Activated B cell treated with CpG ODN at 0.5 μM for 24 hours (primary cell): ENCODE measurements at places on chromosomes 11 and 22.

DNA sequence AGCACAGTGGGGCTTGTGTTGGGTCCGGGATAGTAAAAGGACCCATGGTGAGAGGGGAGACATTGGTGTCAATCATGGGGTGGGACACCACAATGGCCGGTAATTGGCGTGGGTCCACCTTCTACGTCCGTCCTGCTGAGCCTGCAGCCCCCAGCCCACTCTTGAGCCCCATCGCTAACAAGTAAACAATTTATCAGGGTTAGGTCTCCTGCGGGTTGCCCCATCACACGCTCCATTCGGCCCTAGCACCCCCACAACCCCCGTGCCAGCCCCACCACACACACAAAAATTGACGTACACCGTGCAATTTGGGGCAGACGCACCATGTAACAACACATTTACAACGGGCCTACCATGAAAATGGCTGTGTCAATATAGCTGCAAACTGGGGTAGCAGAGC, 86.5 kb upstream of the HTATIP2 start:
- DNase-seq: no peak

GRCh38 chr11:124276081-124276480, 19.9 kb downstream of the OR8G5 start:
- DNase-seq: no peak

- no peak for DNase-seq
Measured at GRCh38 chr11:5846701-5847100, 5.0 kb upstream of the OR52E6 start.

DNA sequence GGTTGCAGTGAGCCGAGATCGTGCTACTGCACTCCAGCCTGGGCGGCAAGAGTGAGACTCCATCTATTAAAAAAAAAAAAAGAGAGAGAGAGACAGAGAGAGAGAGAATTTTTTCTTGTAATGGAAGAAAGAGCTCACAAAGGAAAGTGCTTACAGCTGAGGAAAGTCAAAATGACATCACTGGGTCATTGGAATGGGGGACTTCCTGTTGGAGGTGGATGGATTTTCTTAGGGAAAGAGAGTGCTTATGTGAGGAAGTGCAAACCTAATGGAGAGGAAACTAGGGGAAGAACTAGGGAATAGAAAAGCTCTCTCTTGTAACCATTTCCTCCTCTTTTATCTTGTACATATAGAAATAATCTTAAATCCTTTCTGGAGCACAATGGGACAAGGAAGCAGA, 6.3 kb upstream of the PIWIL4 start:
- no peak for DNase-seq

- no peak for DNase-seq
Measured at GRCh38 chr11:62491571-62492329, 54.9 kb downstream of the AHNAK start.

GRCh38 chr11:30991376-30991775, 378.2 kb downstream of the DCDC1 start:
- DNase-seq: no peak

GRCh38 chr11:31445621-31446020, 63.8 kb downstream of the IMMP1L start:
- no peak for DNase-seq

- DNase-seq: no peak
Measured at GRCh38 chr11:88353835-88354496, 16.4 kb upstream of the CTSC start.

DNA sequence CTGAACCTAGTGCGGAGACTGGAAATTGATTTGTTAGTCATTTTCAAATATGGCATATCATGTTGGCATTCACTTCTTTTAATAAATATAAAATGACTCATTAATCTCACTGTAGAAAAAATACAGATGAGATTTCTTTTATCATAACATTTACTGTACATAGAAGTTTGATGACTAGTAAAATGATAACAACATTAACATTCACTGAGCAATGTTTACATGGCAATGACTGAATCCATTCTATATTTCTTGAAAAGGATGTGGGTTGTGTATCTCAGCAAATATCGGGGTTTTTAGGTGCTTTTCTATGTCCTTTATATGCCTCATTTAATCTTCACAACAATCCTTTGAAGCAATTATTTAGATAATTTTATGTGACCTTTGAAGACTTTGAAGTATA, 920.9 kb upstream of the FAT3 start:
- DNase-seq: no peak

DNA sequence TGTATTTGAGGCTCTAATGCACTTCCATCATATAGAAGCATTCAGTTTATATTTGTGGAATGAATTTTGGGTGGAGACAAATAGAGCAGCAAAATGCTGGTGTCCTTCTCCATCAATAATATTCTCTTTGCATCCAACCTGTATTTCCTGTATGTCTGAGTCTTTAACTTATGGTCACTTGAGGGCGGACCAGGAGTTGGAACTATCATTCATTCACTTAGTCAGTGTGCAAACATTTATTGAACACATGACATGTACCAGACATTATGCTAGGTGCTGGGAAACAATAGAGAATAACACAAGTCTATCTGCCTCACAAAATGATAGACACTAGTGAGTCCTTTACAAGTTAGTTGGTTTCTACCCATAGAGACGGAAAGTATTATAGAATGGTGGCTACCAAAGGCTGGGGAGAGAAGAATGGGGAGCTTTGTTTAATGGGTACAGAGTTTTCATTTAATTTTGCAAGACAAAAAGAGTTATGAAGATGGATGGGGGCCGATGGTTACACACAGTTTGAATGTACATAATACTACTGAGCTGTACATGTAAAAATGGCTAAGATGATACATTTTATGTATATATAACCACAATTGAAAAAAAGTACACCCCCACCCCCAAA, 4.6 kb upstream of the TMEM123 start:
- DNase-seq: no peak

DNA sequence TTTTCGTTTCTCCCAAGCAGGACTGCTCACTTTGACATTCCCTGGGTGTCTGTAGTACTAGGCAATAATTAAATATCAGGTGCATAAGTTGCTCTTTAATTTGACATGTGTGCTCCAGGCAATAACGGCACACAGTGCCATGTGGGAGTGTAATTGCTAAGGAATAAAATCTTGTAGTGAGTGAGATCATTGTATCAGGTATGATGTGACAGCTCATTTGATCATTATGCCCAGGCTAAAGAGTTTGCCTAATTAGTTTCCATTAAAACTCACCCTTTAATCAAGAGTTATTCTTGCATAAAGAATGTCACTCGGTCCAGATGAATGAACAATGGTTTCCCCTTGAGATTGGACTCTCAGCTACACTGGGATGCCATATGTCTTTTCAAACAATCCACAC, 220.0 kb downstream of the INSC start:
- no peak for DNase-seq

GRCh38 chr11:129374081-129374992, 1.3 kb upstream of the BARX2 start:
- no peak for DNase-seq

DNA sequence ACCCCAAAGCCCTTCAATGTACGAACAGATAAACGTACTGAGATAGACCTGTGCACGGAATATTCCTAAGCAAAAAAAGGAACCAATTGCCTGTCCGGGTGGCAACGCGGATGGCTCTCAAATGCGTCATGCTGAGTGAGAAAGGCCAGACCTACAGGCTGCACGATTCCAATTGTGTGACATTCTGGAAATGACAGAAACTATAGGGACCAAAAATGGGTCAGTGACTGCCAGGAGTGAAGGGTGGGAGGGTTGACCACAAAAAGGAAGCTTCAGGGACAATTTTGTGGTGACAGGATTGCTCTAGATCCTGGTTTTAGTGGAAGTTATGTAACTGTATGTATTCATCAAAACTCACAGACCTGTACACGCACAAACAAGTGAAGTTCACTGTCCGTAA, 24.0 kb upstream of the SYT8 start:
- no peak for DNase-seq

- no peak for DNase-seq
Measured at GRCh38 chr11:47731475-47731874, 16.3 kb upstream of the AGBL2 start.

DNA sequence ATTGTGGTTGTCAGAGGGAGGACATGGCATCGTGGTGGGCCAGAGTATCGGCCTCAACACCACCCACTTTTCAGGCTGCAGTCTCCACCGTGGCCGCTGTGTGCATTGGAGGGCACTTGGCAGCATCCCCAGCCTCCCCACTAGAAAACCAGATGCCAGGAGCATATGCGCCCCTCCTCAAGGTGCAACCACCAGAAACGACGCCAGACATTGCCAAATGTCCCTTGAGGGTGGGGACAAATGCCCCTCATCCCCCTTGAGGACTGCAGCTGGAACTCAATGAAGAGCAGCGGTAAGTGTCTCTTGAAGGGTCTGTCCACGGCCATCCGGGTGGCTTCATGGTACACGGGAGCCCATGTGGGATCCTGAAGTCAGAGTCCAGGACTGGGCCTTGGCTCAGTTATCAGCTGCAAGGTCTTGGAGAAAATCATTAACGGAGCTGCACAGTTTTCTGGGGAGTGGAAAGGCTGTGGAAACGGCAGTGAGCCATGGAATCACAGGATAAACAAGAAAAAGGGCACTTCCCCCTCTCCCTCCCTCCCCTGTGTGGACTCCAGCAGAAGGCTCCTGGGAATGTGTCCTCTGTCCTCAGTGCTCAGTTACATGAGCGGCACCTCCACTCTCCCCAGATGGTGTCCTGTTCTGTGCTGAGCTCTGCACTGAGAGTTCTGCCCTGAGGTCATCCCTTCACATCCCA, 324.4 kb upstream of the B3GAT1 start:
- DNase-seq: no peak

DNA sequence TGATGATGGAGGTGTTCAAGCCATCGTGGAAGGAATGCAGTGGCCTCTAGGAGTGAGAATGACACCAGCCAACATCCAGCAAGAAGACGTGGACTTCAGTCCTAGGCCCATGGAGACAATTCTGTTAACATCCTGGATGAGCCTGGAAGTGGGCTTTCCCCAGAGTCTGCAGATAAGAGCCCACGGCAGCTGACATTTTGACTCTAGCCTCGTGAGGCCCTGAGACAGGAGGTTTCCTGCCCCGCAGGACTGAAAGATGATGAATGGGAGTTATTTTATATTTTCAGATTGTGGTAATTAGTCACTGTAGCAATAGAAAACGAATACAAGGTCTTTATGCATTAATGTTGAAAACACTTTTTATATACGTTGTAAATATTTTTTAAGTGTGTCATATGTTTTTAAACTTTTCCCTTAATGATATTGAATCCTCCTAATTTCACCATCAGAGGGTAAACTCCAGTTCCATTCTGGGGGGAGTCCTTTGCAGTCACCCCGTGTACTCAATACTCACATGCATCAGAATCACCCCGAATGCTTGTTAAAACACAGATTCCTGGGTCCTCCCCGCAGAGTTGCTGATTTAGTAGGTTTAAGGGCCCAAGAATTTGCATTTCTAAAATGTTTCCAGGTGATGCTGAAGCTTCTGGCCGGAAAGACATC, 570 bp upstream of the TPCN2 start:
- DNase-seq: no peak

- DNase-seq: no peak
Measured at GRCh38 chr11:112172362-112172994, 2.8 kb upstream of the BCO2 start.

DNA sequence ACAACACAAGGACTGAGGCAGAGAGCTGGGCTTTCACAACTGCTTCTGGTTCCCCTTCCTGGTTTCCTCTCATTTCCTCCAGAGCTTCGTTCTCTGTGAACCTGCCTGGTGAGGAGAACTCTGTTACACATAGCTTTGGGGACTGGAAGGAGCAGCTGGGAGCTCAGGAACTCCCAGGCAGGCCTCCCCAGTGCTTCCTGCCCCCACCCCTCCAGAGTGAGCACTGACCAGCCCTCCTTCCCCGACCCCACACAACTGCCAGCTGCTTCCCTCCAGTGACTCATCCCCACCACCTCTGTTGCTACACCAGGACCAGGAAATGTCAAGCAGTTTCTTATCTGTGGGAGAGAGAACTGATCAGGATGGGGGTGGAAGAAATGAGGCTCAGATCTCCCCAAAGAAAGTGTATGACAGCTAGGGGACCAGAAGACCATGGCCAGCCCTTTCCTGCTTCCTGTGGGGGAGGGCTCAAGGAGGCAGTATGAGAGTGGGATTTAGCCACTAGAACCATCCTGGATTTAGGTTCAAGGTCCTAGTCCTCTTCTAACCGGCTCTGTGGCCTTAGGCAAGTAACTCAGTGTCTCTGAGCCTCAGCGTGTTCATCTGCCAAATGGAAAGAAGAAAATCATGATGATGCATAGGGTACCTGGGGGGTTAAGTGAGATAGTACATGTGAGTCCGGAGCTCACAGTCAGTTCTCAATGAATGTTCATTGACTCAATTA, 4.5 kb upstream of the TP53I11 start:
- no peak for DNase-seq

GRCh38 chr22:49237703-49238102, 590.0 kb downstream of the BRD1 start:
- DNase-seq: no peak

GRCh38 chr11:73353422-73353821, 22.8 kb upstream of the RELT start:
- DNase-seq: no peak

GRCh38 chr11:69172674-69173073, 16.9 kb downstream of the SMIM38 start:
- DNase-seq: no peak

DNA sequence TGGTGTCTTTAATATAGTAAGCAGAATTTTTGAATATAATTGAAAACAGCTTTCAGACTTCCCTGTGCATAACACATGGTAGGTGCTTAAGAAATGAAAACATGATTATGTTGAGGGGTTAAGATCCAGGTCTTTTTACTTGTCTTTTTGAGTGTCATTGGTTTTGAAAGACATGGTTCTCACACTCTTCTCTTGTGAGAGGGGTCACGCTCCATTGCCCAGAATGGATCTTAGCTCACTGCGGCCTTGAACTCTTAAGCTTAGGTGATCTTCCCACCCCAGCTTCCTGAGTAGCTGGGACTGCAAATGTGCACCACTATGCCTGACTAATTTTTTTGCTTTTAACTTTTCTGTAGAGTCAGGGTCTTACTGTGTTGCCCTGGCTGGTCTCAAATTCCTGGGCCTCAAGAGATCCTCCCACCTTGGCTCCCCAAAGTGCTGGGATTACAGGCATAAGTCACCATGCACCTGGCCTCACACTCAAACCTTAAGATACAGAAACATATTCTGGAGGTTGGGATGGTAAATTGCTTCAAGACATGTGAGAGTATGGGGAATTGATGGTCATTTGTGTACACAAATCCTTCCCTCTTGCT, 1.4 kb downstream of the SPCS2 start:
- no peak for DNase-seq

GRCh38 chr11:122107045-122107444, 9.0 kb downstream of the BLID start:
- no peak for DNase-seq

GRCh38 chr22:43707648-43708047, 104.5 kb downstream of the EFCAB6 start:
- no peak for DNase-seq

GRCh38 chr11:12560861-12561260, 113.4 kb upstream of the TEAD1 start:
- no peak for DNase-seq
